ENCODE measurements at places on chromosomes 16 and 17.

DNA sequence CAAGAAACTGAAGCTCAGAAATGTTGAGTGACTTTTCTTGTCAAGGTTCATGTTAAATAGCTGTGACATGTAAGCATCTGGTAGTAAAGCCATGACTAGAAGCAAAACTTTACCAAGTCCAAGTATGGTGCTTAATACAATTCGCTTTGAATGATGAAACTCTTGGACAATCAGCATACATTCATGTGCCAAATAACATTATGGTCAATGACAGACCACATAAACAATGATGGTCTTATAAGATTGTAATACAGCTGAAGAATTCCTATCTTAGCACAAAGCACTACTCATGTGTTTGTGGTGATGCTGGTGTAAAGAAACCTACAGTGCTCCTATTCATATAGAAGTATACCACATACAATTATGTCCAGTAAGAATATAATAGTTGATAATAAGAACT lies 97.1 kb upstream of the RPRML start:
- no peak for DNase-seq

GRCh38 chr16:73199214-73199613 lies 151.3 kb upstream of the ZFHX3 start:
- no peak for DNase-seq

DNA sequence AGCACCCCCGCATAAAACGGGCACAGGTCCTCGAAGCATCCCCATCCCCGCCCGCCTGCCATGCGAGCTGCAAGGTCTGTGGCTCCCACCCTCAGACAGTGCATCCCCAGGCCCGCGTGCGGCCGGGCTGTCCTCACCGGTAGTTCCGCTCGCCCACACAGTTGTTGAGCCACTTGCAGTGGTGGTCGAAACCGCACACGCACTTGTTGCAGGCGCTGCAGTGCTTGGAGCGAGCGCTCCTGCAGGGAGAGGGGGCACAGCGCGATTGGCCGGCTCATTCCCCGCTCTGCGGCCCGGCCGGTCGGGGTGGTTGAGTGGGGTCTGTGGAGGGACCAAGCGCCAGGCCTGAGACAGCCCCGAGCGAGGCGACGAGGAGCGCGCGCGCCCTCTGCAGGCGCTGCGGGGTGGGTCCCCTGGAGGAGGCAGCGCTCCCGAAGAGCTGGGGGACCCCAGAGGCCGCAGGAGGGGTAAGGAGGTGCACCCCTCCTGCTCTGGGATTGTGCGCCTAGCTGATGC lies 6.0 kb upstream of the TPPP3 start:
- DNase-seq, result no peak

- no peak for DNase-seq
Observed at GRCh38 chr17:36824678-36825101, 112.6 kb upstream of the LHX1 start.

GRCh38 chr17:80992948-80993624 lies 1.4 kb downstream of the CHMP6 start:
- DNase-seq, result peak; percentile 2

DNA sequence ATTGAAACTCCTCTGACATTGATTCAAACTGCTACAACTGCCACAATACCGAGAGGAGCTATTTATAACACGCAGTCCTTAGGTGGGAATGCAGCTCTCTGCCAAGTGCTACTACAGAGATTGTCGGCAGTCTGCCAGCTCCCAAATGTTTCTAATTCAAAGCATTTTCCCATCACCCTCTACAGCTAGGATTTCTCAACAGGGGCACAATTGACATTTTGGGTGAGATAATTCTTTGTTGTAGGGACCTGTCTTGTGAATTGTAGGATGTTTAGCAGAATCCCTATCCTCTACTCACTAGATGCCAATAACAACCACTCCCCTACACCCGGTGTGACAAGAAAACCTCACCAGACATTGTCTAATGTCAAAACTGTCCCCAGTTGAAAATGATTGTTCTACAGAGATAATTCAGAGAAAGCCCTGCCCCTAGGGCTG lies 7.8 kb upstream of the N4BP1 start:
- no peak for DNase-seq

- DNase-seq, result no peak
Observed at GRCh38 chr17:14794961-14795360, 470.2 kb downstream of the PMP22 start.

DNA sequence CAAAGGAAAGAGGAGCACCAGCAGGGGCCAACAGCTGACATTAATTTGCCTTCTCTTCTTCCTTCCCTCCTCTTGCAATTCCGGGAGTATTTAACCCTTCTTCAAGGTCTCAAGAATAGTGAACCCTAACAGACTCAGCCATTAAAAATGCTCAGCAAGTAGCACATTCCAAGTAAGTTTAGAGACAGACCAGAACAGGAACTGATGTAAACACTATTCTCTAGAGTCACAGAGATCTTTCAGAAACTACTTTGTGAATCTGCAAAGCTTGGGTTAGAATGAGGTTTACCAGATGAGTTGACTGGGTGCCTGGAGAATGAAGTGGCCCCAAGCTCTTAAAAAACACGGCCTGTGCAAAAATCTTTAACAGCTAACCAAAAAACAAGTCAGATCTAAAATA lies 50.9 kb downstream of the TEX2 start:
- DNase-seq, result no peak

GRCh38 chr16:79261481-79261940 lies 339.0 kb downstream of the MAF start:
- DNase-seq, result no peak

DNA sequence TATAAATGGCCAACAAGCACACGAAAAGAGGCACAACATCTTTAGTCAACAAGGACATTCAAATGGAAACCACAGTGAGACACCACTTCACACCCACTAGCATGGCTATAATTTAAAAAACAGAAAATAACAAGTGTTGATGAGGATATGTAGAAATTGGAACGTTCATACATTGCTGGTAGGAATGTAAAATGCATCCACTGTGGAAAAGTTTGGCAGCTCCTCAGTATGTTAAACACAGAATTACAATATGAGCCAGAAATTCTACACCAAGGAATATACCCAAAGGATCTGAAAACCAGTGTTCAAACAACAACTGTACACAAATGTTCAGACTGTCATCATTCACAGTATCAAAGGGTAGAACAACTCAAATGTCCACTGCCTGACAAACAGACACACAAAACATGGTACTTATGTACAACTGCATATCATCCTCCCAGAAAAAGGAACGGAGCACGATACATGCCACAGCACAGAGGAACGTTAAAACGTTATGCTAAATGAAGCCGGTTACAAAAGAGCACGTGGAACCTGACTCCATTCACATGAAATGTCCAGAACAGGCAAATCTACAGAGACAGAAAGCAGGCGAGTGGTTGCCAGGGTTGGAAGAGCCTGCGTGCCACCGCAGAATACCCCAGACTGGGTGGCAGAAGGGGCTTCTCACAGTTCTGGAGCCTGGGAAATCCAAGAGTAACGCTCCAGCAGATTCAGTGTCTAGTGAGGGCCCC lies 32.8 kb upstream of the METRNL start:
- peak; percentile 34 for DNase-seq

GRCh38 chr16:57049678-57050077 lies 42.7 kb upstream of the CPNE2 start:
- no peak for DNase-seq

DNA sequence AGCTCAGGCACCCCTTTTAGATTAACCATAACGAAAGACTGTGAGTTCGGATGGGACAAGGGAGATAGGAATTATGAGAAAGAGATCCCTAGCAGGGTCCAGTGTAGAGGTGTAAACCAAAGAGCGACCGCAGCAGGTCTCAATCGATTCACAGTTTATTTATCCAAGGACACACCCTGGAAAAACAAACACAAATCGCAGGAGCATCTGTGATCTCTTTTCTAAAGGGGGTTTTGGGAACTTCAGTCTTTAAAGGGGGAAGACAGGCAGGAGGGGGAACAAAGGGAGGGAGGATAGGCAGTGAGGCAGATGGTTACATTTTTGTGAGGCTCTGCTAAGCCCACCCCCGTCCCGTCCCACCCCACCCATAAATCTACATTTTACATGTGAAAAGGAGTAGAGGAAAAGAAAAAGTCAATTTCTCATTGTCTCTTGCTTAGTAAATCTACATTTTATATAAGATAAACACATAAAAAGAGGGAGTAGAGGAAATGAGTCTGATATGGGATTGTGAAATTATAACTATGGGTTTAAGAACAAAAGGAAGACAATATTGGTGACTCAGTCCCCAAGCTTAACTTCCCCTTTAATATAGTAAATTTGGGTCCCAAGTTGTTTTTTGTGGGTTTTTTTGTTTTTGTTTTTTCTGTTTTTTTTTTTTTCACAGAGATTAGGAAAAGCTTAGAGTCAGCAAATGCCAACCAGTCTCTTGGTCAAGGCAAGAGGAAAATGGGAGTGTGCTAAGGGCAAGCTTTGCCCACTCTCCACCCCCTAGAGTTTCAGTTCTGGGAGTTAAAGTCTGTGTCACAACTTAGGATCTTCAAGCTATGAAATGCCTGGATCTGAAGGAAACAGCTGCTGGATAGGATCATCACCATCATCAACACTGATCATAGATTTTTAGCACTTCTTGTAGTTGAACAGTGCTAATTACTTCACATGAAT lies 160.9 kb upstream of the CDH5 start:
- DNase-seq, result no peak

DNA sequence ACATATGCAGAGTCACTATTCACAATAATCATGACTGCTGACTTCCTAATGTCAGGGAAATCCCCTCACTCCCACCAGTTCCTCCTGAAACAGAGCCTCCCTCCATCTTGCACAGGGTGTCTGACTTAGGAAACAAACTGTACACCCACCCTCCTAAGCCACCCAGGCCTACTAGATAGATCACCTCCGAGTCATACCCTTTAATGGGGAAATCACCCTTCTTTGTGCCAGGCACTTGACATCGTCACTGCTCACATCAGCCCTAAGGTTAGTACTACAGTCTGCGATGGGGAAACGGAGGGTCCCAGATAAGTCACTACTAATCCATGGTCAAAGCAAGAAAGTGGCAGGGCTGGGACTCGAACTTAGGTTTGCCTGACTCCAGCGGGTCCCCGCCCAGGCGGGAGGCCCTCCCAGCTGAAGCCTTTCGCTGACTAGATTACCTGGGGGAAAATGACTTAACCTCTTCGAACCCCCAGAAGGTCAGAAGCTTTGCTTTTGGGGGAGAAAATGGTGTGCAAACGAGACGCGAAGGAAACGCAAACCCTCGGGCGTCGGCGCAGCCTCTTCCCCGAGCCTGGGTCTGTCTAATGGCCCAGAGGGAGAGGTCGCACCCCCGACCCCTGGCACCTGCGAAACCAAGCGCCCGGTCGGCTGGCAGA lies 3.4 kb upstream of the MLLT6 start:
- DNase-seq, result peak; percentile 76

- no peak for DNase-seq
Observed at GRCh38 chr17:32143527-32143870, 1.2 kb downstream of the RHOT1 start.

- DNase-seq, result no peak
Observed at GRCh38 chr16:26762594-26762993, 304.1 kb upstream of the C16orf82 start.

DNA sequence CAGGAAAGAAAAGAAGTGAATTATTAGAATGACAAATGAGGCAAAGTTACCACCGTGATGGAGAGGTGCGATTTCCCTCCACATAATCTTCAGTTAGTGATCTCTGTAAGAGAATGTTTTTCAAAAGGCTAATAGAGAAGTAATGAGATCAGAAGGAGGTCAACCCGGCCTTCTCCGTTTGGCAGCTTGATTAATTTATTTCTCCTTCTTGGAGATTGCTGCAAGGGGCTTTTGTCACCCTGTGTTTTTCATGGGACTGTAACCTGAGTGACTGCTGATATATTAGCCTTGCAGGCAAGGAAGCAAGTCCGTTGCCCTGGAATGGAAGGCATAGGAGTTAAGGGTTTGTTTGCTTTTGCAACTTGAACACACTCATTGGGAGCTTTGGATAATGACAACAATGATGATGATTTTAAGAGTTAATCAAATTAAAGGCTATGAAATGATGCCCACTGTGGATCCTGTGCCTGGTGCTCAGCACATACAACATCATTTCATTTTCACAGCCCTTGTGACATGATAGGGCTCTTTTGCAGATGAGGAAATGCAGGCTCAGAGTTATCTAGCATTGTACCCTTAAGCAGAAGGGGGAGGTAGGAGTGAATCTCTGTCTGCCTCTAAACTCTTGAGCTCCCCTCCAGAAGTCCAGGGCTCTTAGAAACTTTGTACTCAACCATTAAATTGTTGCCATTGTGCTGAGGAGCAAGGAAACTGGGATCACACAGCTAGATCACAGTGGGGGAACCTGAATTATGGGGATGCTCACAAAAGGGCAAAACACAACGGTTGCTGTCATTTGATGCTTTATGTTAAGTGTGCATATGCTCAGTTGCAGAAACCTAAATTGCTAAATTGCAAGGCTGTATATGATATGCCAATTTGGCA lies 226.3 kb downstream of the WWOX start:
- no peak for DNase-seq

- DNase-seq, result no peak
Observed at GRCh38 chr17:81885869-81886548, 5.4 kb downstream of the ALYREF start.

DNA sequence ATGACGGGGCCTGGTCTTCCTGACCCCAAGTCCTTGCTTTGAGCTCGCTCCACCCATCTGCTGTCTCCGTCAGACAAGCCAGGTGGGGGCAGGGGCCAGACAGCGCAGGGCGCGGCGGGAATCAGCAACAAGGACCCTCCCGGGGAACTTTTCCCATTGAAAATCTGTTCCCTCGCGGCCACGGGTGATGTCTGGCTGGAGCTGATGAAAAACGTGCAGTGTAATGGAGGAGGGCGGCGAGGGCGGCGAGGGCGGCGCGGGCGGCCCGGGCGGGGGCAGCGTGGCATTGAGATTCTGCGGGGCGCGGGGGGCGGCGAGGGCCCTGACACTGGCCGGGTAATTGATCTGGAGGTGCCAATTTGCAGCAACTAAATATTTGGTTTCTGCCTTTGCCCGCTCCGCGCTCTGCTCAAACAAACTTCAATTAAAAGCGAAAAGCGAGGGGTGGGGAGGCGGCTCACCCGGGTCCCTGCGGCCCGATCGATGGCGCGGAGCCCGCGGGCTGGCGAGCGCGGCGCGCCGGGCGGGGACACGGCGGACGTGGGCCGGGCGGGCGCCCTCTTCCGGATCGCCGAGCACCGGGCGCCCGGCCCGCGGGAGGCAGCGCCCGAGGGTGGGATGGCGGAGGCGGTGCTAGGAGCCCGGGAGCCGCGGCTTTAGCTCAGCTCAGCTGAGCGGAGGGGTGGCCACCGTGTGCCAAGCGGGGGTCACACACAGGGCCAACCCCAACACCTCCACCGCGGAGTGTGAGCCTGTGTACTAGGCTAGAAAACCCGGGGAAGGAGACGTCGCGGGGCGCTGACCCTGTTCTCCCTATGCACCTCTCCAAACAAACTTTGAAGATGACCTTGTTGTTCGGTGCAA lies 32.4 kb downstream of the DCAKD start:
- DNase-seq, result no peak

All from activated naive CD4-positive, alpha-beta T cell treated with anti-CD3 and anti-CD28 coated beads, Interleukin-2, amount 50 U/mL, for 72 hours (primary cell).